ENCODE measurements at places on chromosomes 5 and 9.

DNA sequence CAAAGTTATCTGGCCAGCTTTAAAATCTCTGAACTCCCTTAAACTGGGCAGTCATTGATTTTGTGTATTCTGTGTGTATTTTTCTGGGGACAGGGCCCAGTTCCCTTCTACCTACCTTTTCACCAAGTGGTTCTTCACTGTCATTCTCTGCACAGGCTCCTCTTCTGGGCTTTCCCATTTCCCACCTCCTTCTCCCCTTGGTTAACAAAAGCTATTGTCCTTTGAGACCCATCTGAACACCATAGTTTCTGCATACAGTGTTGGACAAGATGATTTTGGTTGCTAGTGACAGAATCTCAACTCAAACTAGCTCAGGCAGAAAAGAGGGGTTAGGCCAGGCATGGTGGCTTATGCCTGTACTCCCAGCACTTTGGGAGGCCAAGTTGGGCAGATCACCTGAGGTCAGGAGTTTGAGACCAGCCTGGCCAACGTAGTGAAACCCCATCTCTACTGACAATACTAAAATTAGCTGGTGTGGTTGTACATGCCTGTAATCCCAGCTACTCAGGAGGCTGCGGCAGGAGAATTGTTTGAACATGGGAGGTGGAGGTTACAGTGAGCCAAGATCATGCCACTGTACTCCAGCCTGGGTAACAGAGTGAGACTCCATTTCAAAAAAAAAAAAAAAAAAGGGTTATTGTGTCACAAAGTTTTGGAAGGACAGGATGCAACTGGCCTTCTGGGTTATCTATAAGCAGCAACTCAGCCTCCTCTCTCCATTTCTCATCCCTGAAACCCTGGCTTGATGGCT lies 31.0 kb upstream of the ANKRD34B start:
- no peak for DNase-seq

GRCh38 chr9:8052991-8053390 lies 253.4 kb upstream of the DMAC1 start:
- DNase-seq, result no peak

DNA sequence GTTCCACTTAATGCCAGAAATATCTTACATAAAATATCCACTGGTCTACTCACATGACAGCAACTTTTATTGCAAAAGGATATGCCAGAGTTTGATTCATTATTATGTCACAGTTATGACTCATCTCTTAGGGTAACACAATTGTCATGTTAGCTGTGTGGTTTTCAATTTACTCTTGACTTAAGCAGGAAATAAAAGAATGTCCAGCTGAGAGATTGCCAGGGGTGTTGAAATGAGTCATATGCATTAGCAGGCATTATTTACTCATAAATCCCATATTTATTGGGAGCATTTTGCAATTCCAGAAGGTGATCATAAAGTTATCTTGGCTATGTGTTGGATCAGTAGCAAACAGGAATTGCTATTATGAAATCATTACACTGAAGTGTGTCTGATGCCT lies 1164.6 kb upstream of the CDH18 start:
- no peak for DNase-seq

DNA sequence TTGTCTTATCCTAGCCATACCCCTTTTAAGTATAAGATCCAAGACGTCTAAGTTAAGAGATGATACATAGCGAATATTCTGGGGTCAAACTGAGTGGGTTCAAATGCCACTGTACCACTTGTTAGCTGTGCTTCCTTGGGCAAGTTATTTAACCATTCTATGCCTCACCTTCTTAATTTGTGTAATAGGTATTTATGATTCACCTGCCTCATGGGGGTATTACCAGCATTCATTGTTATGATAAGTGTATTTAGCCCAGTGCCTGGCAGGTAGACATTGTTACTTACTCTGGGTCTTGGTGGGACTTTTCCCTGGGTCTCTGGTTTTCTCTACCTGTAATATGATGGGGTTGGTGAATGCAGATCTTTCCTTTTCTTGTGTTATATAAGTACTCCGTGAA lies 3.8 kb downstream of the LARP1 start:
- DNase-seq, result no peak

DNA sequence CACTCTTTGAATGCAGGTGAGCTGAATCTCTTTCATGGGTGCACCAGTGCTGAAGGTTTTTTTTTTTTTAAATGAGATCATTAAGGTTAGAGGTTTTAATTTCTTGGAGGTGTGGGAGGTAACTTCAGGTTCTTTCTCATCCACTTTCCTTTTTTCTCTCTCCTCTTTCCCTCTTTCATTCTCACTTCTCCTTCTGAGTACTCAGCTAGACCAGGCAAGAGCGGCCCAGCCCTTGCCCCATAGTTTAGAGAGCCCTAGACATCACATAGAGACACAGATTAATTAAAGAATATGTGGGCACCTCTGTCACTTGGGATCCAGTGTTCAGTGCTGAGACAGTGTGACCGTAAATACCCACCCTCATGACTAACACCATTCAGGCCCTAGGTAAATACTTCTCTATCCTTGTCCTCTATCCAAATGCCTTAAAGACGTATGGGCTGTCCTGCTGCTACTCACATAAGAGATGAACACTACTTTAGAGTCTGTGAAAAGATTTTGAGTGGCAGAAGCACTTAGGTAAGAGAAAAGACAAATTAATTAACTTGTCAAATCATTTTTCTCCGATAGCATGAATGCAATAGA lies 174.1 kb downstream of the TLE4 start:
- DNase-seq, result no peak

GRCh38 chr9:77773381-77773780 lies 125.3 kb upstream of the GNA14 start:
- DNase-seq, result no peak

DNA sequence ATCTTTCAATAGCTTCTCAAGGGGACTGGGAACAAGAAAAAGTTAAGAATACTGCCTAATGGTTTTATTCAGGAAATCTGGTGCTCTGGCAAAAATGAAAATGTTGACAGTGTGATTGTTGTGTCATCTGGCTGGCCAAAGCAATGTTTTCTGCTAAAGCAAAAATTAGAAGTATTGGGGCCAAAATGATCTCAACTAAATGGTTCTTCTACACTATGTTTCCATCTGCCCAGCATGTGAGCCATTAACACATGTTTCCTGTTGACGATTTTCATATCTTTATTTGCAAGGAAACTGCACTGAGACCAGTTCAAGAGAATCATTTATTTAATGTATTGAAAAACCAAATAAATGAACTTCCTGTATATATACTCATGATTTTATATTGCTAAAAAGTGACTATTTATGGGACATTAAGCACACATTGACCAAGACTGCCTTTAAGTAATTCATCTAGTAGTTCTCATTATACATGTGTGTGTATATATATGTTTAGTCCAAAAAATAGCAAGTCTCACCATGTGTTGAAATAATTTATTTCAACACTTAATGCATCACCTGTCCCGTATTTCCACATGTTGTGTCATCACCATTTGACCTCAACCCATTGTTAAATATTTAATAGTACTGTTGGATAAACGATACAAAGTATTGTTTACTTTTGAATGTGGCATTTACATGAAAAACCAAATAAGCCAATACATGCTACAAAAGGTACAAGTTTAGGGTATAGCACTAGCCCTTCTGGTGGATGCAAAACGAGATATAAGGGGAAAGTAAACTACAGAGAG lies 7.5 kb upstream of the FST start:
- DNase-seq, result no peak

GRCh38 chr5:92822183-92822582 lies 758.8 kb downstream of the NR2F1-AS1 start:
- DNase-seq, result no peak

- no peak for DNase-seq
Observed at GRCh38 chr9:121217609-121218292, 16.1 kb upstream of the RAB14 start.

- DNase-seq, result no peak
Observed at GRCh38 chr5:4348919-4349318, 753.3 kb downstream of the IRX1 start.

DNA sequence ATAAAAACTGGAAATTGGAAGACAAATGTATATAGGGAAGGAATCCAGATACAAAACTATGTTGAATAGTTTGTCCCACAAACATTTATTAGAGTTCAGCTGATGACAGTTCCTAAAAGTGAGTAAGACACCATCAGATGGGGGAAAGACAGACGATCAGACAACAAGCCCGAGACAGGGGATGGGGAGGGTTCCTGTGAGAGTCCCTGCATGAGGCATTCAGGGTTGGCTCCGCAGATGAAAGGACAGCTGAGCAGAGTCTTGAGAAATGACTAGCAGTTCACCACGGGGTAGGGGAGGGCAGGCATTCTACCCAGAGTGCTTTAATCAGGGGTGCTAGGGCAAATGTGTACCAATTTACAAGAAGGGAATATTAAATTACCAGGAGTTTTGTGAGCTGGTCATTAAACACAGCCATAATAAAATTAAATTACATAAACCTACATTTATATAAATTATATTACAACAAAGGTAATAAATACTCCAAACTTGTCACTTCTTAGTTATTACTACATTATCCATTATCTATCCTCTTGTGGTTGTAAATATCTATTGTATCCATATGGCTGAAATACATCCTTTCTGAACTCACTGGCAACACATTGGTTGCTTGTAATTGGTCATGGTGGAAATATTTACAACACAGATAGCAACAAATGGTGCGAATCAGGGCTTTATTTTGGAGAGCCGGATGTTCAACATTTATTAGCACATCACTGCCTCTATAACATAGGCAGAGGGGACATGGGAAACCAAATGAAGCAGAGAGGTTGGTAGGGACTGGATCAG lies 27.8 kb downstream of the TNFSF15 start:
- DNase-seq, result peak; percentile 57

DNA sequence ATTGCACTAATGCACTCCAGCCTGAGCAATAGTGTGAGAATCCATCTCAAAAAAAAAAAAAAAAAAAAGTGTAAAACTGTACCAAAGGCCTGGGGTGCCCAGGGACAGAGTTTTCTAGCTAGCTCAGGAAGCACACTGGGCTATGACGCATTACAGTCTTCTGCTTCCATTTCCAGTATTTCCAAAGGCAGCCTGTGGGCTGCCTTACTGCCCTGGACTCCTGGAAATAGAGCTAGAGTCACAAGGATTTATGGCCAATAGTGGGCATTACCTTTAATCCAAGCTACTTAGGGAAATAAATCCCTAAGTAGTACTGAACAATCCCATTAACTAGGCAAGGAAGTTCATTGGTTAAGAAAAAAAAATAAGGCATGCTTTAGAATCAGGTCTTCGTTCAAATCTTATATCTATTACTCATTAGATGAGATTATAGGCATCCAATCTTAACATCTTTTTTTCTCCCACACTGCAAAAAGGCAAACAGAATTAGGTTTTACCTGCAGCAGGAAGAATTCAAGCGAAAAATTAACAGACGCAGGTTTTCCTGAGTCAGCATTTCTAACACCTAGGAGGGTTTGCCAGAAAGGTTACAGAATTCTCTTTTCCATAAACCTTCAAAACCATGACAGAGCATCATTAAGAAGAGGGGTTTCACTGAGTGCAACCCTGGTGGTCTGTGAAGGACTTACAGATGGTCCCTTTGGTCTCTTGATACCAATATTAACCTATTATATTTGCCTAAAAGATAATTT lies 85.6 kb upstream of the CCDC112 start:
- DNase-seq, result no peak

- DNase-seq, result no peak
Observed at GRCh38 chr5:35316611-35317274, 86.5 kb upstream of the PRLR start.

- DNase-seq, result no peak
Observed at GRCh38 chr9:98327249-98327561, 71.8 kb upstream of the TBC1D2 start.

GRCh38 chr9:33443047-33443446 lies 4.3 kb downstream of the AQP3 start:
- no peak for DNase-seq

DNA sequence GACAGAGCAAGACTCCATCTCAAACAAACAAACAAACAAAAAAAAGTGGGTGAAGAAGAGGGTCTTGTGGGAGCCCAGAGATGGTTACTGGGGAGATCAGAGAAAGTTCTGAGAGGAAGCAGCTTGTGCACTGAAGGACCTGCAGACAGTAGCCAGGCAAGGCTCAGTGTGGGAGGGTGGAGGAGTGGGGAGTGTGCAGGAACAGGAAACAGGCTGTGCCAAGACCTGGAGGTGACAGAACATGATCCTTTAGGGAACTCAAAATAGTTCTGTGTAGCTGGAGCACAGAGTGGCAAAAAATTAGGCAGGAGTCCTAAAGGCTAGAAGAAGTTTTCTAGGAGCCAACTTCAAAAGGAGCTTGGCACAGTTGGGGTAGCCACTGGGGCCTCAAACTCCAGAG lies 19.2 kb upstream of the NANS start:
- no peak for DNase-seq

- no peak for DNase-seq
Observed at GRCh38 chr5:158056130-158056825, 197.3 kb upstream of the CLINT1 start.

GRCh38 chr5:88610586-88610985 lies 272.4 kb downstream of the MEF2C start:
- no peak for DNase-seq

DNA sequence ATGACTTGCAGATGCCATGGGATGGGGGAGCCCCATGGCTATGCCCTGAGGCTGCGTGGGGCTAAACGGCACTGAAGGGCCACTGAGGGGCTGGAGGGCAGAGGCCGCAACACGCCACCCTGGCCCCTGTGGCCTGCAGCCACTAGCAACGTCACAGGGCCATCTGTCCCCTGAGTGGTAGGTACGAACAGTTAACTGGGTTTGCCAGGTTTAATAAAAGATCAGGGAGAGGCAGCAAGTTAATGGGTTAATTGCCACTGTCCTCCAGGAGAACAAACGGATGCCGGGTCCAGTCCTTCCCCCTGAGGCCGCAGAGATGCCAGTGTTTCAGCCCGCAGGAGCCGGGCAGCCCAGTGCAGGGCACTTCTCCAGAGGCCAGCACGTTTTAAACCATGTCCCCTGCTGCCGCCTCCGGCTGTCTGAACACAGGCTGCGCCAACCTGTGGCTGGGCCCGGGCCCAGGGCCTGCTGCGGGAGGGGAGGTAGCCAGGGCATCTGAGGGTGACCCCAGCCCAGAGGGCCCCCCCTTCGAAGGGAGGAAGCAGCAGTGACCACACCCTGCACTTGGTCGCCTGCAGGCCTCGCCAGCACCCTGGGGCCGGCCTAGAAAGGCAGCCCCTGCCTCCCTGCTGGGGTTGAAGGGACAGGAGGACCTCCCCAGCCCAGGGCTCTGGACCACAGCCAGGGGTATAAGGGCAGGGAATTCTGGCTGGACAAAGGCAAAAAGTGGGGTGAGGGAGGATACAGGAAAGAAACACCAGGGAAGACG lies 227.3 kb downstream of the FANCC start:
- no peak for DNase-seq

DNA sequence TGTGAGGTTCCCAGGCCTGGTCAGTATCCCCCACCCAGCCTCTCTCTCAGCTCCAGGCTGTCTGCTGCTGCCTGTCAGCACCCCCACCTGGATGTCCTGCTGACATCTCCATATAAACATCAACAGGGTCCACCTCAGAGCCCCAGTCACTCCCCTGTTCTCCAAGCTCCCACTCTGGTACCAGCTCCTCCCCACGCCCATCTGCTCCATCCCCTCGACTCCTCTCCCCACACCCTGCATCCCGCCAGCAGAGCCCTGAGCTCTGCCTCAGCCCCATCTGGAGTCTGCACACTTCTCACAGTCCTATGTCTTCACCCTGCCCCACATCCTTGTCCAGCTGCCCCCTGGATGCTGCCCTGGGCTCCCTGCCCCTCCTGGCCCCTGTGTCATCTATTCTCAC lies 67.7 kb upstream of the LRRTM2 start:
- no peak for DNase-seq

Data from CD8-positive, alpha-beta T cell (primary cell).